DMS79 (cell line): ENCODE measurements at places on chromosomes 1 and 21.

DNA sequence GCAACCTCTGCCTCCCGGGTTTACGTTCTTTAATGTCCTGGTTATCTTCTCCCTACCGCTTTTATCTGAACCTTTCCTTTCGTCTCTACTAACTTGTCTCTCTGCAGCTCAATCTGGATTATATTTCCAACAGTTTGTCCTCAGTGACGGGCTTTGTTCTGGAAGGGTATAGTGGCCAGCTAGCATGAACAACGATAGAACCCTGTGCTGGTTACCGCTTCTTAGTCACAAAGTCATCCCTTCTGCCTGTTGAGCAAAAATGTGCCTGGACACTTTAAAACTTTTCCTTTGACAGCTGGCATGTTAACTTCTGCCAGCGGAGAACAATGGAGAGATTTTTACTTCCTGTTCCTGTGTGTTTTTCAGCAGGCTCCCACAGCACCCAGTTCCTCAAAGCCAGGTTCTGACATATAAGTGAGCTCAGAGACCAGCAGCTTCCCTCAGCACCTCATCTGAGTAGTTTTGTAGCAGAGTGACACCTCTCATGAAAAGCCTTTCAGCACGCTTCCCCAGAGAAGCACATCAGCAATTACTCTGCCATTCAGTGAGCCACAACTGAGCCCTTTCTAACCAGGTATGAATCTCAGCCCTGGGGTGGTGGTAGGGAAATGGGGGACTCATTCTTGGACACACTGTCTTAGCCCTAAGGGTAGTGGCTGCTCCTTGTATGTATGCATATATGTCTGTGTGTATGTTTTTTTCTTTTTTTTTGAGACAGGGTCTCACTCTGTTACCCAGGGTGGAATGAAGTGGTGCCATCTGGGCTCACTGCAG lies 23.6 kb upstream of the CCDC17 start:
- DNase-seq: no peak

- peak; percentile 57 for DNase-seq
These were observed 27.4 kb upstream of the CTPS1 start for GRCh38 chr1:40951943-40952743.

DNA sequence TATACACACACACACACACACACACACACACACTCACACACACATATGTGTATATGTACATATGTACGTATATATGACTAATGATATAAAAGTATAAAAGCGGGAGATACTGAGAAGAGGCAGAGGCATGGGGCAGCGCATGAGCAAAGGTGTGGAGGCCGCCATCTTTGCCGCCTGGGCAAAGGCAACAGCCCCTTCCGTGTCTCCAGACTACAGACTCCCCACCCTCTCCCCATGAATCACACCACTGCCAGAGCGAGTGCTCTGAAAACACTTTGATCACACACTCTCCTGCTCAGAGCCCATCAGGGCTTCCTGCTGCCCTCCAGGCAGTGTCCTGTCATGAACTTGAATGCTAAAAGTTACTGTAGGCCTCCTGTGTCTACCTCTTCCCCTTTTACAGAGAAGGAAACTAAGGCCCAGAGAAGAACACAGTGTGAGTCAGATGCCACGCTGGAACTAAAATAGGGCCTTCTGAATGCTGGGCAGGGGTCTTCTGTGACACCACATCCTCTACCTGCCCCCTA lies 54.7 kb upstream of the SSBP3 start:
- no peak for DNase-seq

DNA sequence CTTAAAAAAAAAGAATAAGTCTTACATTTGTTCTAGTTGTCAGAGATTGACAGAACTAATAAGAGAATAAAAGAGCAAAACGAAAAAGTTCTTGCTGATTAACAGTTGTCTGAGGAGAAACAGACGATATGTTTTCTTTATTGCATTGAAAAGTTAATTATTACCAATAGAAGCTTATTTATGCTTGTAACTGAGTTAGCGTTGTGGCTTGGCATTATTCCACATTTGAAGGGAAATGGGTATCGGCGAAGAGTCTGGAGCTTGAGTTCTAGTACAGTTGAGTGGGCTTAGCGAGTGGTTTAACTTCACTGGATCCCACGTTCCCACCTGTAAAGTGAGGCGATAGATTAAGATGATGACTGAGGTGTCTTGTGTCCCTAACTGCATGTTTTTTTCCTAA lies 109.0 kb downstream of the SDCCAG8 start:
- DNase-seq: no peak

- no peak for DNase-seq
These were observed 48.9 kb downstream of the GORAB start for GRCh38 chr1:170580636-170581440.
